Right lung (tissue), 10 donors: ENCODE measurements at places on chromosomes 11 and 22. TPM values are rescaled to one million over a fixed set of nuclear protein-coding genes. Genes with fewer than 3 reads are reported as not detected.

- DNase-seq = no peak
Observed at GRCh38 chr11:116517584-116517983, 255.2 kb downstream of the BUD13 start.

DNA sequence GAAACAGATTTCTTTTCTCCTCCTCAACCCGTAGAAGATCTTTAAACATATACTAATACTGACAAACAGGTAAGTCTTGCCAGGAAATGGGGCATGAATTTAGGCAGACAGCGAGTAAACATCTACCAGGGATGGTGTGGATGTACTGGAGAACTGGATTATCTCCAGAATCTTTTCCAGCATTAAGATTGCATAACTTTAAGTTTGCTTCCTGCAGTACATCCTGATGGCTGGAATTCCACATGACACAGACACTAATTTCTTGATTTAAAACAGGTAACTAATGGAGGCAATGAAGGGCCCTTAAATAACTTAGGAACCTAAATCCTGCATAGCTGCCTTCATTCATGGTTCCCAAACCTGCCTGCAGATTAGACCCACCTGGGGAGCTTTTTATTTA is 40.7 kb downstream of the JHY start:
- DNase-seq = no peak

- DNase-seq = no peak
Observed at GRCh38 chr22:22761606-22761962, 117.2 kb downstream of the GGTLC2 start.

DNA sequence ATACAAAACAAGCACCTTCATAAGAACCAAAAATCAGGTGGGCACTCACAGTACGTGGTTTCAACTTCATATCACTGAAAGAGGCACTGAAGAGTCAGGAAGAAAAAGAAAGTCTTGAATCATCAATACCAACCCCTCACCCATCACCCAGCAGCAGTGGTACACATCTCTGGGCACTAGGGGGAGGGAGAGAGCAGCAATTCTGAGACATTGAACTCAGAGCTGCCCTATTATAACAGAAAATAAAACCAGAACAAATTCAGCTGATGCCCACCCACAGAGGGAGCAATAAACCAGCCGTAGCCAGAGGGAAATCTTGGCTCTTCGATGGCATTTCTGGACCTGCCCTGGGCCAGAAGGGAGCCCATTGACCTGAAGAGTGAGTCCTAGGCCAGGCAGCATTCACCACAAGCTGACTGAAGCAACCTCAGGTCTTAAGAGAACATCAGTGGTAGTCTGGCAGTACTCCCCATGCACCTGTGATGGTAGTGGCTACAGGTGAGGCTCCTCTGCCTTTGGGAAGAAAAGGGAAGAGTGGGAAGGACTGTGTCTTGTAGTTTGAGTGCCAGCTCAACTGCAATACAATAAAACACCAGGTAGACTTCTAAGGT is 42.2 kb upstream of the FAM181B start:
- DNase-seq = no peak

- DNase-seq = no peak
Observed at GRCh38 chr11:122593473-122594420, 61.8 kb upstream of the UBASH3B start.

Gene TMPRSS6
- 0.61 TPM for polyA plus RNA-seq

Gene SSTR3
- polyA plus RNA-seq = 0.05 TPM

Gene RFPL1
- polyA plus RNA-seq = not detected

Gene GDPD4
- 0.59 TPM for polyA plus RNA-seq

Gene SYTL2
- polyA plus RNA-seq = 53.6 TPM

Gene GUCY1A2
- 29.9 TPM for polyA plus RNA-seq
